ENCODE measurements at places on chromosomes 3 and 15.

GRCh38 chr3:111338059-111338698 is 203.8 kb upstream of the CD96 start:
- peak; percentile 9 for DNase-seq

DNA sequence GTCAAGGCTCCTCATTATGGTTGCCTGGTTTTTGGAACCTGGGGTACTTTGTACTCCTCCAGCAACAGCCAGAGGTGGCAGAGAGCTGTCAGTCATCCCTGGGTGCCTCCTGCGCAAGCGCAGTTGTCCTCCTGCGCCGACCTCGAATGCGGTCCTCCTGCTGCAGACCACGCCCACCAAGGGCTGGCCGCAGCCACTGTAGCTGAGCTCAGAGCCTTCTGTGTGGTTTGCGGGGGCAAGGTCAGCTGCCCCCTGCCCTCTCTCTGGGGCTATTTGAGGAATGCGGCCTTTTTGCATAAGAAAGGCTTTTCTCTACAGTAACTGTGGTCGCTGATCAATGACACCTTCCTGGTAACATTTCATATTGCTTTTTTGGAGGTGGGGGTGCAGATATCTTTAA is 131.3 kb upstream of the SNRPN start:
- no peak for DNase-seq

- DNase-seq: no peak
Observed at GRCh38 chr3:194364652-194365434, 4.7 kb downstream of the LRRC15 start.

- no peak for DNase-seq
Observed at GRCh38 chr3:196559826-196560225, 8.5 kb downstream of the WDR53 start.

DNA sequence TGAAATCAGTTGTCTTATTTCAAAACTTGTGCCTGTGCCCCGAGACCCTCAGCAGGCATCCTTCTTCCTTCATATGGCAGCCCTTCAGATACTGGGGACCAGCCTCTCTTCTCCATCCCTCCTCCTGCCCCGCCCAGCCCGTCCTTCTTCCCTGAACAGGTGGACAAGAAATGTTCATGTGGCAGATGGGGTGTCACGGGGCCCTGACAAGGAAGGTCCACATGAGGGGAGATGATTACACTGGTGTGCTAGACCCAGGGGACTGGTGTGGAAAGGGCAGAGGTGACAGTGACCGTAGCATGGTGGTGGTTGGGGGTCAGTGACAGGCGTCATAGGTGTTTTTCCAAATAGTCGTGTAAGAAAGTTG is 150.9 kb downstream of the CHDH start:
- DNase-seq: no peak

DNA sequence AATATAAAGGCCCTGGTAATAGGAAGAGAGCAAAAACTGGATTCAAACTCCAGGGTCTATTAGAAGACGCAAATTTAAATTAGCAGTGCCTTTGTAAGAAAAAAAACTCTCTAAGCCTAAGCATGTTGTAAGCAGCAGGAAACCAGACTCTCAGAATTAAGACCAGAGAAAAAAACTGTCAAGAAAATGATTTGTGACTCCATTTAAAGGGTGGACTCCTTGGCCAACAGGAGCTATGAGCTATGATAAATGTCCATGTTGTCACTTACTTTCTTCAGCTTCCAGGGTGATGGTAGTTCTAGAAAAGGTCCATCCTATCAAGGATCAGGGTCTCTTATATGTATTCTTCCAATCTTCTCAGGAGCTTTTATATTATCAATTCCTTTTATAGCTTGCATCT is 34.9 kb upstream of the CCDC50 start:
- DNase-seq: no peak

GRCh38 chr3:97439373-97439772 is 325.2 kb upstream of the ARL6 start:
- DNase-seq: no peak

DNA sequence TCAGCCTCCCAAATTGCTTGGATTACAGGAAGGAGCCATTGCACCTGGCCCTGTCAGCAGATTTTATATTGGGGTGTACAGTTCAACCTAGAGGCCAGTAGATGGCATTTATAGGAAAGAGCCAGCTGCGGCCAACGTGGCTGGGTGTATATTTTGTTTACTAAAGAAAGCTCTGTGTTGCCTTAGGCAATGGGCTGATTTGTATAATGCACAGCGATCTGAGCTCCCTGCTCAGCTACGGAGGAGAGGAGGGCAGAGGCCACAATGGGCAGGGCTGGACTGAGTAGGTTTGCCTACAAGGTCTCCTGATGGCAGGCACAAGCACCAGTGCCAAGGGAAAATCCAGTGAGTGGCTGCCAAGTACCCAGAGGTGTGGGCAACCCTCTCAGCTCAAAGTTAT is 282.4 kb downstream of the ARPP21 start:
- no peak for DNase-seq

DNA sequence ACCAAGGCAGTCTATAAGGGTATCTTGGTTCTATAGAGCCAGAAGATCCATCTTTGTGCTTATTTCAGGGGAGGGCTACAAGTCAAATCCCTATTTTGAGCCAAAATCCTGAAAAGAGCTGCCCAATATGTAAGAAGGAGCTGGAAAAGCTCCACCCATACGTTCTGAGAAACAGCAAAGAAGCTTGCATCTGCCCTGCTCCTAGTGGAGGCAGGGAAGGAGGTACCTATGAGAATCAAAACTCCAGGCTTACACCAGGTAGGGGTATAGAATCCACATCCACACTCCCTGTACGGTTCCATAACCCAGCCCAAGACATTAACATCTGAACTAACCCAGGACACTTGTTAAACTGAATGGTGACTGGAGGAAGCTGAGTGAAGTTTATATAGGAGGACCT is 30.0 kb downstream of the PHC3 start:
- DNase-seq: no peak

- DNase-seq: no peak
Observed at GRCh38 chr3:6108957-6109356, 752.0 kb upstream of the GRM7 start.

GRCh38 chr15:85472349-85472748 is 91.9 kb downstream of the AKAP13 start:
- DNase-seq: no peak

DNA sequence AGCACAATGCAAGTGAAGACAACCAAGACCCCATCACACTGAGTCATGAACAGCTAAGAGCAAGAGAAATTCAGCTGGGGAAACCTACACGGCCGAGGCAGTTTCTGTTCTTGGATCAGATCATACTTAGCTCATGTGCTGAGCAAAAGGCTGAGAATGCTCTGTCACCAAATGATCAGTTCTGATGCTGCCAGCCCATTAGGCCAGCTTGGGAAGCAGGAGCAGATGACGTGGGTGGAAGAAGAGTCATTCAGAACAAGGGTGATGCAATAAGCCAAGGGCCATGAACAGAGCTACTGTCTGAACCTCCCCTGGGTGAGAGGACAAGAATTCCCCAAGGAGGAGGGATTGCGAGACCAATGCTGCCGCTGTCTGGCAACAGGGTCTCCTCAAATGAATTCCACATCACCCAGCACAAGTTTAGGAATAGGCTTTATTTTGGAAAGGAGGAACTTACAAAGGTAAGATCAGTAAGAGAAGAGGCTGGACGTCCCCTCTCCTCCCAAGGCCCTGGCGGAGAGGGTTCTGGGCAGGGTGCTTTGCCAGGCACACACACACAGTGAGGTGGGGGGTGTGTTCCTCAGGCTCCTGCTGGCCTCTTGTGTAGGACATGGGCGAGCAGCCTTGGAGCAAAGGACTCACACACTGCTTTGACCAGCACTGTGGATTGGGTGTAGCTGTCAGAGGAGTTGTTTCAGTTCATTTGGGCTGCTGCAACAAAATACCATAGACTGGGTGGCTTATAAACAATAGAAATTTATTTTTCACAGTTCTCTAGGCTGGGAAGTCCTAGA is 65.6 kb upstream of the CTXND1 start:
- no peak for DNase-seq

DNA sequence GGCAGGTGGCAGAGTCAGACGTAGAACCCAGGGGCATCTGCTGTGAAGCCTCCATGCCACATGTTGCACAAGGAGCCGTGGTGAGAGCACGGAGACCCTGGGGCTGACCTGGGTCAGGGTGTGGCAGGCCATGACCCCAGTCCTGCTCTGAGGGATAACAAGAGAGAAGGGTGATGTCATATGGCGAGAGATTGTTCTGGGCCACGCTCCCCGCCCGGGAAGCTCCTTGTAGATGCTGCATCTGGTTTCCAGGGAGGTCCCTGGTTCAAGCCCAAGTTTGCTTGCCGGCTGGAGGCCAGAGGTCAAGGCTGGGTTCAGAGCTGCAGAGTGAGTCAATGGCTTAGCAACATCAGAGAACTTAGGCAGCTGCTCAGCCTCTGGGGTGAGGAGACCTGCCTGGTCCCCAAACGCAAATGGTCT is 17.3 kb downstream of the FGD5 start:
- DNase-seq: no peak

GRCh38 chr3:82496890-82497560 is 735.6 kb upstream of the GBE1 start:
- DNase-seq: no peak

DNA sequence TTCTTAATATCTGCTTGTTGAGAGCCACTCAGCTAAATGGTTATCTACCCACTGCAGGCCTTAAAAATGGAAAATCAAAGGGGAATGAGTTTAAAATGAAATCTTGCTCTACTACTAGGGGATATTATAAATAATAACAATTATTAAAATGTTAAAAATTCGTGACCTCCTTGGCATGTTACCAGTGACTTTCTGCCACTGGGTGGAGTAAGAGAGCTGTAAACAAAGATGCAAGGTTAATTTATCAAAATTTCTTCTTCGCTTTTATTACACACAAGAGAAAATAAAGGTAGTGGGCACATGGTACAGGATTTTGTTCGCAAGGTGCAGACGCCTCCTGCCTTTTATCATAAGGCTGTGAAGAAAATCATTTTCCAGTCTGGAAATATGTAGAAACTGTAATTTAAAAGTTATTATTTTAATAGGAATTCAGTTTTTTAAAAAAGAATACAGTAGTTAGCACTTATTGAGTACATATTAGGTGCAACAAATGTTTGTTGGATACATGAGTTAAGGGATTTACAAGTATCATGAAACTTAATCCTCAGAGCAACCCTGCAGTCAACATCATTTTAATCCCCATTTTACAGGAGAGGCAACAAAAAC is 272.6 kb downstream of the SUCLG2 start:
- no peak for DNase-seq

- DNase-seq: no peak
Observed at GRCh38 chr3:43010638-43011037, 31.5 kb downstream of the GASK1A start.

GRCh38 chr3:160698599-160699195 is 21.7 kb downstream of the ARL14 start:
- no peak for DNase-seq

DNA sequence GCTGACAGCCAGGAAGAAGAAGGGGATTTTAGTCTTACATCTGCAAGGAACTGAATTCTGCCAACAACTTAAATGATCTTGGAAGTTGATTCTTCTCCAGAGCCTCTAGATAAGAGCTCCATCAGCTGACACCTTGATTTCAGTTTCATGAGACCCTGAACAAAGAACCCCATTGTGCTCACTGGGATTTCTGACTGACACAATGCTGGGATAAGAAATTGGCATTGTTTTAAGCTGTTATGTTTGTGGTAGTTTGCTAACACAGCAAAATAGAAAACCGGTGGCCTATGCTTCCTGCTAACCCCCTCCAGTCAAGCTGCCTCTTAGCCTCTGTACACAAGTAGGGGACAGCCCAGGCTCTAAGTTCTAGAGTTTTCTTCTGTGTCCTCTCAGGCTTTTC is 36.2 kb downstream of the MASP1 start:
- DNase-seq: no peak

GRCh38 chr3:136802481-136802996 is 16.4 kb upstream of the SLC35G2 start:
- DNase-seq: no peak

GRCh38 chr15:45157974-45158373 is 28.2 kb downstream of the DUOX1 start:
- no peak for DNase-seq

DNA sequence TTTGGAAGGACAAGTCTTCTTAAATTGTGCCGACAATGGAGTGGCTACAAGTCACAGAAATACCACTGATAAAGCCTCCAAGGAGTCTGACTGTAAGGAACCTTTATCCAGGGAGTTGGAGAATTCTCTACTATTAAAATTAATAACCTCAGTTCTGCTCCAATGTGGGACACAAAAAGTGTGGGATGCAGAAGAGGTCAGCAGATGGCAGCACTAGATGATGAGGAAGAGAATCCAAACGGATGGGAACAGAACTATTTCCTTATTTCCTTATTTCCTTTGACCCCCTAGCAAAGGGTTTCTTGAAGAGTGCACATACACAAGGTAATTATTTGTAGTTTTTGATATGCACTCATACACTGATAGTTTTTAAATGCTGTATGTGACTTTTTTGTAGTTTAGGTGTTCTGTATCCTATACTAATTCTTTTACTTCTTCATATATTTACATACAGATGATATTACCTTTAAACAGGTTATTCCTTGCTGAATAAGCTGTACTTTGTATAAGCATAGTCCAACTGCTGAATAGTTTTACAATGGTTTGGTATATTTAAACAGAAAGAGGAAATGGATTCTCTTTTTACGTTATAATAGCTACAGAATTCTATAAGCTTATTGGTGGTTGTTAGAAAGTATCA is 25.6 kb upstream of the NLGN1 start:
- no peak for DNase-seq

GRCh38 chr3:39980058-39980457 is 170.6 kb downstream of the MYRIP start:
- no peak for DNase-seq

GRCh38 chr3:71252466-71252865 is 331.1 kb downstream of the FOXP1 start:
- no peak for DNase-seq

Measured in T-helper 17 cell (primary cell).